ENCODE measurements at places on chromosomes 16 and 17. TPM values are rescaled to one million over a fixed set of nuclear protein-coding genes. Genes with fewer than 3 reads are reported as not detected.
A peak's percentile ranks its signal among the peaks of the same experiment; 100 is the strongest.

DNA sequence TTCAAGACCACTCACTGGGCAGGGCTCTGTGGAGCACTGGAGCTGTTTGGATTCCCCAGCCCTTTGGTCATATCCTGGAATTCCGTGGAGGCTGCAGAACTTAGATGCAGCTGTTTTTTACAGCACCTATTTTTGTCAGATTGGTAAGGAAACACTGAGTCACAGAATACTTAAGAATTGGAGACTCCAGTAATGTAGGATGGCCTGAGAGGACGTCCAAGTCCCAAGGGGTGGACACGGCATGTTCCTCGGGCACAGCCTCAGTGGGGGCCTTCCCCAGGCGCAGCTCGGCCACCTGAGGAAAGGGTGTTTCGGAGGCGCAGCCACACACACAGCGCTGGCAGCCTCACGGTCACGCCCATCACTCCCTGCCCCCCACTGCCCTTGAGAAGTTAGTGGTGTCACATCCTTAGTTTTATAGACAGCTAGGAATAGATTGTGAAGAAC lies 14.8 kb downstream of the PLD6 start:
- H3K27me3 ChIP-seq, result no peaks in the 10 kb centered on the region
- DNase-seq, result peak; percentile 81
- H3K4me1 ChIP-seq, result peaks cover 47% of the 10 kb centered on the region
- H3K27ac ChIP-seq, result peak overlapping the region; percentile 89

DNA sequence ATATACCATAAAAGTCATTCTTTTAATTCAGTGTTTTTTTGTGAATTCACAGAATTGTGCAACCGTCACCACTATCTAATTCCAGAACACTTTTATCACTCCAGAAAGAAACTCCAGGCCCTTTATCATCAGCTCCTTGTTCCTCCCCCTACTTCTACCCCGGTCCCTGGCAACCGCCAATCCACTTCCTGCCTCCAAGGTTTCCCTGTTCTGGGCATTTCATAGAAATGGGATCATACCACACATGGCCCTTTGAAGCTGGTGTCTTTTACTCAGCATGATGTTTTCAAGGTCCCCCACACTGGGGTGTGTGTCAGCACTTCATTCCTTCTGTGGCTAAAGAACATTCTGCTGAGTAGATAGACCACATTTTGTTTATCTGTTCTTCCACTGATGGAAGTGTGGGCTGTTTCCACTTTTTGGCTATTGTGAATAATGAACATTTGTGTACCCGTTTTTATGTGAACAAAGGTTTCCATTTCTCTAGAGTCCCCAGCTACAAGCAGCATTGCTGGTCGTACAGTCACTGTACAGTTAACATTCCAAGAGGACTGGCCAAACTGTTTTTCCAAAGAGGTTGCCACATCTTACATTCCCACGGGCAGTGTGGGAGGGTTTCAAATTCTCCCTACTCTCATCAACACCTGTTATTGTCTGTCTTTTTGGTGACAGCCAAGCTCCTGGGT lies 75.8 kb upstream of the ZNF469 start:
- no peak overlapping the region for H3K4me3 ChIP-seq
- no peak overlapping the region for H3K27ac ChIP-seq
- no peaks in the 10 kb centered on the region for H3K27me3 ChIP-seq
- H3K36me3 ChIP-seq, result no peaks in the 10 kb centered on the region

DNA sequence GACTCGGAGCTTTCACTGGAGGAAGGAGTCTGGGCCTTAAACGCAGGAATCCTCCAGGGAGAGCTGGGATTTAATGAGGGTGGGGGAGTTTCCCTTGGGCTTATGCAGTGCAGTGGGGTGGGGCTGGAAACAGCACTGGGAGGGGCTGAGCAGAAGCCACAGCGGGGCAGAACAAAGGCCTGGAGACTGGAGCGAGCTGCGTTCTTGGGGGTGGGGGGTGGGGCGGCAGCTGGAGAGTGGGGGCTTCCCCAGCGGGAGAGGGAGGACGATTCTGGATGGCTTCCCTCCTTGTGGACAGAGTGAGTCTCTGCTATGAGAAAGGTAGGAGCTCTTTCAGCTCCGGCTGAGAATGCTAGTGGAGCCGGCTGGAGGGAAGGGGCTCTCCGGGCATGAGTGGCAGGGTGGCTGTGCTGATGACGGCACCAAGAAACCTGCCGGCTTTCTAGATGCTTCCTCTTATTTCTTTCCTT lies 406.0 kb downstream of the SEC14L1 start:
- H3K36me3 ChIP-seq, result no peaks in the 10 kb centered on the region
- no peak for DNase-seq
- peak overlapping the region; percentile 44 for H3K4me3 ChIP-seq
- peak overlapping the region; percentile 49 for H3K27ac ChIP-seq
- H3K27me3 ChIP-seq, result no peaks in the 10 kb centered on the region

DNA sequence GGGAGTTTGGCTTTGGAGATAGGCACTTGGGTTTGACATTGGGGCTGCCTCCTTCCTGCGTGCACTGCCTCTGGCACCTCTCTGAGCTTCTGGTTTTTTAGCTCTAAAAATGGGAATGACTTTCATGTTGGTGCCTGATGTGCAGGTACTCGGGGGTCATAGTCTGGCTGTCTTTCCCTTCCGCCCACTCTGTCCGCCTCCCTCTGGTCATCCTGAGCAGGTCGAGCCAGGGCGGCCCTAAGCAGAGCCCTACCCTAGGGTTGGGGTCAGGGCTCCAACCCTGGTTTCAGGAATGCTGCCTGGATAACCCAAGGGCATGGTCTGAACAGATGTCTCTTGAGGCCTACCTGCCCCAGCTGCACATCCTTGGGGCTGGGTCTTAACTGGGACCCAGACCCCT lies 64.8 kb downstream of the CMIP start:
- no peak for DNase-seq
- no peaks in the 10 kb centered on the region for H3K4me1 ChIP-seq
- H3K27me3 ChIP-seq, result no peaks in the 10 kb centered on the region
- no peak overlapping the region for H3K27ac ChIP-seq
- H3K4me3 ChIP-seq, result no peak overlapping the region

GPT2 gene
- 3.3 TPM for total RNA-seq

DNA sequence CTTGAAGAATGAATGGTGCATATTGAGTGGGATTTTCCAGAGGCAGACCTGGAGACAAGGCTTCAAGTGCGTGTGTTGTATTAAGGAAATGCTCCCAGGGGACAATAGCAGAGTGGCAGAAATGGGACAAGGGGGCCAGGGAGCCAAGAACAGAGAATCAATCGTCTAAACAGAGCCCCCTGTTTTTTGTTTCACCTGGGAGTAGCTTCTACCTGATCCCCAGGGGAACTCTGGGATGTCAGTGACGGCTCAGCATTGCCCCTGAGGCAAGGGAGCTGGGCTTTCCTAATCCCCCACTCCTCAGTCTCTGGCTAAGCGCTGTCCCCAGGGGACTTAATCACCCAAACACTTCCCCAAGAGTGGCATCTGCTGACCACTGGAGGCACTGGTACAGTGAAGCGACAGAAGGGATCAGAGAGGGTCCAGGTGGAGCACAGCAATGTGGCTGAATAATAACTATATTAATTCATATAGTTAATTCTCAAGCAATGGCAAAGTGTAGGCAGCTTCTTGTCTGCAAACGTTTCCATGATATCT lies 35.7 kb upstream of the C16orf78 start:
- H3K36me3 ChIP-seq, result no peaks in the 10 kb centered on the region
- no peak overlapping the region for H3K4me3 ChIP-seq
- H3K27ac ChIP-seq, result no peak overlapping the region
- DNase-seq, result peak; percentile 13

DNA sequence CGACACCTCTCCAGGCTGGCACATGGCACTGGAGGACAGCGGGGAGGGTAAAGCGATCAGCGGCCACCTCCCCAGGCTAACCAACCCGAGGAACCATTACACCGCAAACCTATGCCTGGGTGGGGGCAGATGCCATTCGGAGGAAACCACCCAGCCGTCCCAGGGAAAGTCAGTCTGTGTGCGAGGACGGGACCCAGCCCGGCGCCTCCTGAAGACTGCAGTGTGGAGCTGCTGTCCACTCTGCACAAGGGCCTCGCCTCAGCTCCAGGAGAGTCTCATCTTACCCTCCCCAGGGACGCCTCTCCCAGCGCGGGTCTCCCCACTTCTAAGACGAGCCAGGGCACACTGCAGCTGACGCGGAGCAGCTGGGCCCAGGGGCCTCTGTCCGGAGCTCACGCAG lies 8.0 kb downstream of the SLC38A10 start:
- no peak for DNase-seq
- no peaks in the 10 kb centered on the region for H3K4me1 ChIP-seq
- no peaks in the 10 kb centered on the region for H3K27me3 ChIP-seq

DNA sequence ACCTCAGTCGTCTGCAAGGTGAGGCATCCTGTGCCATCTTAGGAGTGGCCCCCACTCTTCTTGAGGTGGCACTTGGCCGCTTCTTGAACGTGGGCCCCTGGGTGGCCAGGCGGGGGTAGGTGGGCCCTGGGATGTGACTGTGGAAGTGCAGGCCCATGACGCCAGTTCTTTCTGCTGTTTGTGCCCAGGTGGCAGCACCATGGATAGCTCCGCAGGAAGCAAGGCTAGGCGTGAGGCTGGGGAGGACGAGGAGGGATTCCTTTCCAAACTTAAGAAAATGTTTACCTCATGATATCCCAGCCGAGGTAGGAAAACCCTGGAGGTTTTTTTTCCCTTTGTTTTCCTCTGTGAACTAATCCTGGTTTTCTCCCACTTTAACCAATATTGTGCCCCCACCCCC lies 19.8 kb downstream of the NMRAL1 start:
- no peaks in the 10 kb centered on the region for H3K27me3 ChIP-seq
- H3K4me1 ChIP-seq, result no peaks in the 10 kb centered on the region
- H3K36me3 ChIP-seq, result peaks cover 40% of the 10 kb centered on the region
- H3K4me3 ChIP-seq, result no peak overlapping the region
- no peak for DNase-seq

RTN4RL1 gene
- 0.71 TPM for total RNA-seq

RUNDC1 gene
- 10.0 TPM for total RNA-seq

CHD9NB gene
- total RNA-seq, result not detected

GRCh38 chr16:5065813-5066212 lies at the start of gene C16orf89:
C16orf89 (minus strand) TSS chr16:5065956; CDS start chr16:5065908, 48 bp downstream.
- no peaks in the 10 kb centered on the region for H3K4me1 ChIP-seq
- H3K27ac ChIP-seq, result no peak within 1 kb of the TSS
- DNase-seq, result peak; percentile 65
- no peaks in the 10 kb centered on the region for H3K36me3 ChIP-seq
- H3K27me3 ChIP-seq, result no peaks in the 10 kb centered on the region

DNAH17 gene
- 0.68 TPM for total RNA-seq

GRCh38 chr16:86734543-86735460 lies 156.5 kb downstream of the FOXL1 start:
- DNase-seq, result peak; percentile 32
- no peaks in the 10 kb centered on the region for H3K36me3 ChIP-seq
- peaks cover 60% of the 10 kb centered on the region for H3K27me3 ChIP-seq

DNA sequence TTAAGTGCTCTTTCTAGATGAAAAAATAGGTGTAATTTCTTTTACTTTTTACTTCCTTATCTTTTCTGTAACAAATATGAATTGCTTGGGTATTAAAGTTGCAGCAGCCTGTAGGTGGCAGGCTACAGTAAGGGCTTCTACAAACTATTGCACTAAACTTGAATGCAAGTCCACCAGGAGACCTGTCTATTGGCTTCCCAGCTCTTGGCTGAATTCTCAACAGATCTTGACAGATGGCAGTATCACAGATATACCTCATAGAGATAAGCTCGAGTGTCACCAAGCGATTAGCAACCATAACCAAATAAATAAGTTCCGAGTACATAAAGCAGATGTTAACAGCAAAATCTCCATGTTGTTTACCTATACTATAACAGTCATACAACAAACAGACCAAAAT lies 5.9 kb downstream of the BBS2 start:
- no peak for DNase-seq
- H3K4me3 ChIP-seq, result no peak overlapping the region
- H3K4me1 ChIP-seq, result no peaks in the 10 kb centered on the region

PPY gene
- not detected for total RNA-seq

Data from sigmoid colon (tissue), 7 donors.